ENCODE measurements at places on chromosomes 13 and 19.

DNA sequence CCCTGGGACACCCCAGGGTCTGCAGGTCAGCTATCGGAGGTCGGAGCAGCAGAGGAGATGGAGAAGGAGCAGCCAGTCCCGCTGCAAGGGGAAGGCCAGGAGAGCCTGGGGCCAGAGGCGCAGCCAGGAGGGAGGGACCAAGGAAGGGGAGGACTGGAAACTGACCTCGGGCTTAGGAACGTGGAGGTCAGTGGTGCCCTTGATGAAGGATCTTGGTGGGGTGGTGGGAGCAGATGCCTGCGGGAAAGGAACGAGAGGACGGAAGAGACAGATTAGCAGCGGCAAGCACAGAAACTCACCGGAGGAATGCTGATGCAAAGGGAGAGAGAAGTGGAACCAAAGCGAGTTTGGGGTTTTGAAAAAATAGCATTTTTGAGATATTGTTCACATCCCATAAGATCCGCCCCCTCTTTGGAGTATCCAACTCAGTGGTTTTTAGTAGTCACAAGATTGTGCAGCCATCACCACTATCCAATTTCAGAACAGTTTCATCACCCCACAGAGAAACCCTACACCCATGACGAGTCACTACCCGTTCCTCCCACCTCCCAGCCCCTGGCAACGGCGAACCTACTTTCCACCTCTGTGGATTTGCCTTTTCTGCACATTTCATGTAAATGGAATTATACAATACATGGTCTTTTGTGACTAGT, 22.1 kb downstream of the PLEKHF1 start:
- peak; percentile 97 for DNase-seq

DNA sequence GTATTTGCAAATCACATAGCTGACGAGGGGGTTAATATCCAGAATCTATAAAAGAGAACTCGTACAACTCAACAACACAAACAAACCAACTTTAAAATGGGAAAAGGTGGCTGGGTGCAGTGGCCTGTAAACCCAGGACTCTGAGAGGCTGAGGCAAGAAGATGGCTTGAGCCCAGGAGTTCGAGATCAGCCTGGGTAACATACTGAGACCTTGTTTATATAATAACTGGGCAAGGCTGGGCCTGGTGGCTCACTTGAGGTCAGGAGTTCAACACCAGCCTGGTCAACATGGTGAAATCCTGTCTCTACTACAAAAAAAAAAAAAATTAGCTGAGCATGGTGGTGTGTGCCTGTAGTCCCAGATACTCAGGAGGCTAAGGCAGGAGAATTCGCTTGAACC, 21.8 kb upstream of the TM6SF2 start:
- DNase-seq = no peak

DNA sequence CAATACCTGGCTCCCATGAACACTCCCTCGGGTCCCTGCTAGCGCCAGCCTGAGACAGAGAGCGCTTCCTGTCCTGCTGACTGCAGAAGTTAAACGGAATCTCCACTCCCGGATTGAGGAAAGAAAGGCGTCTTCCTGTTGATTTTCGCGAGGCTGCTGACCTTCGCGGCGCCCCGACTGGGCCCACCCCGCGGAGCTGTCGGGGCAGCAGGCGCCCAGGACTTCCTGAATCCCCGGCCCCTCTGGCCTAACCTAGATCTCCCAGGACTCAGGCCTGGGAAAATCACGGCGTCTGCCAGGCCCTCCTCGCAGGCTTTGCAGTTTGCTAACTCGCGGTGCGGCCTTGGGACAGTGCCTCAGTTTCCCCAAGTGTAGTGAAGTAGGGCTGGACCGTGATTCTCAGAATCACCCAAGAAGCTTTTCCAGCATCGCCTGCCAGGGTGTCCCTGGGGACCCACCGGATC, 108.8 kb downstream of the KCTD15 start:
- no peak for DNase-seq

DNA sequence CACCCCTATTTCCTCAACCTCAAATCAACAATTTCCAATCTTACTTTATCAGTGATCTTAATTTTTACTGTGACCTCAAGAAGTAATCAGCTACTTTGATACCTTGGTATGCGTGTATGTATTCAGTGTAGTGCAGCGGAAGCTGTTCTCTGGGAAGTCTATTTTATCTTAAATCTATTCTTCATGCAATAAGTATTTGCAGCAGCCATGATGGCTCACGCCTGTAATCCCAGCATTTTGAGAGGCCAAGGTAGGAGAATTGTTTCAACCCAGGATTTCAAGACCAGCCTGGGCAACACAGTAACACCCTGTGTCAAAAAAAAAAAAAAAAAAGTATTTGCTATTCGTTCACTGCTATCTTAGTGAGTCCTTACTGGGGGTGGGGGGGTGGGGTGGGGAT, 6.5 kb downstream of the SLC25A30 start:
- no peak for DNase-seq

- no peak for DNase-seq
These were observed 17.8 kb upstream of the CCNA1 start for GRCh38 chr13:36414461-36414860.

GRCh38 chr19:45739498-45740439, 6.5 kb downstream of the MEIOSIN start:
- no peak for DNase-seq

DNA sequence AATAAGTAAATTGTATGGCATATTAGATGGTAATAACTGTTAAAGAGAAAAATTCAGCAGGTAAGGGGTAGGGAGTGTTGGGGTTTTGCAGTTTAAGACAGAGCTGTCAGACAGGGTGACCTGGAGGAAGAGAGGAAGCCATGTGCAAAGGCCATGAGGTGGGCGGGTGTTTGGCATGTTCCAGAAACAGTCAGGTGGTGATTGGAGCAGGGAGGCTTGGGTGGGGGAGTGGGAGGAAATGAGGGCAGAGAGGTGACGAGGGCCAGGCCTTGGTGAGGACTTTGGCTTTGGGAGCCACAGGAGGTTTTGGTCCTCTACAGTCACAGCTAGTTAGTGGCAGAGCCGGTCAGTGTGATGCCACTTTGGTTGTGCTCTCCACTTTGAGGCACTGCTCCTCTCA, 20.1 kb downstream of the RYR1 start:
- no peak for DNase-seq

- peak; percentile 71 for DNase-seq
These were observed 28.9 kb upstream of the CACTIN start for GRCh38 chr19:3655402-3656072.

DNA sequence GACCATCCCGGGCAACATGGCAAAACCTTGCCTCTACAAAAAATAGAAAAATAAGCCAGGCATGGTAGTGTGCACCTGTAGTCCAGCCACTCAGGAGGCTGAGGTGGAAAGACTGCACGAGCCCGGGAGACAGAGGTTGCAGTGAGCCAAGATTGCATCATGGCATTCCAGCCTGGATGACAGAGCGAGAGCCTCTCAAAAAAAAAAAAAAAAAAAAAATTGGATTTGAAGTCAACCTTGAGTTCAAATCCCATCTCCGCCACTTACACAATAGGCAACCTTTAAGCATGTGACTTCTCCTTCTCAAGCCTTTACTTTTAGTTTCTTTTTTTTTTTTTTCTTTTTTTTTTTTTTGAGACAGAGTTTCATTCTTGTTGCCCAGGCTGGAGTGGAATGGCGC, 12.0 kb downstream of the KASH5 start:
- DNase-seq = no peak

DNA sequence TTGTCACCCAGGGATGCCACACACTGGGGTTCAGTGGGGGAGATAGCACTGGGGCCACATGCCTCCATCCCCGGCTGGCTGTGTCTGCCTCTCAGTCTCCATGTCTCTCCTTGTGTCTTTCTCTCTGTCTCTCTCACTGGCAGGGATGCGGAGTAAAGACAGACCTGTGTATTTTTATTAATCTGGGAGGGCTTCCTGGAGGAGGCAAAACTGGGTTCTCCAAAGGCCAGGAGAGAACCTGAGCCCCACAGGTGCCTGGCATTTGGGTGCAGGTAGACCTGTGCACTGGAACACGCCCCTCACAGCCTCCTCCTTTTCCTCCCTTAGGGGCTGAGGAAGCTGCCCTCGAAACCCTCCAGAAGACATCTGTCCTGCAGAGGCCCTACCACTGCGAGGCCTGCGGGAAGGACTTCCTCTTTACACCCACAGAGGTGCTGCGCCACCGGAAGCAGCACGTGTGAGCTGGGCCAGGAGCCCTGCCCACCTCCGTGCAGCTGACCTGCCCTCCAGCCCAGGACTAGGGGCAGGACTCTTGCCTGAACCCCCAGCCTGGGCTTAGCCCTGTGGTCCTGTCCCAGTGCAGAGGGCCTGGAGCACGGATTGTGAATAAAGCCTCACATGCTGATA, 32.7 kb downstream of the DHX34 start:
- DNase-seq = no peak

- no peak for DNase-seq
These were observed 139.9 kb downstream of the ZAR1L start for GRCh38 chr13:32175307-32175706.

DNA sequence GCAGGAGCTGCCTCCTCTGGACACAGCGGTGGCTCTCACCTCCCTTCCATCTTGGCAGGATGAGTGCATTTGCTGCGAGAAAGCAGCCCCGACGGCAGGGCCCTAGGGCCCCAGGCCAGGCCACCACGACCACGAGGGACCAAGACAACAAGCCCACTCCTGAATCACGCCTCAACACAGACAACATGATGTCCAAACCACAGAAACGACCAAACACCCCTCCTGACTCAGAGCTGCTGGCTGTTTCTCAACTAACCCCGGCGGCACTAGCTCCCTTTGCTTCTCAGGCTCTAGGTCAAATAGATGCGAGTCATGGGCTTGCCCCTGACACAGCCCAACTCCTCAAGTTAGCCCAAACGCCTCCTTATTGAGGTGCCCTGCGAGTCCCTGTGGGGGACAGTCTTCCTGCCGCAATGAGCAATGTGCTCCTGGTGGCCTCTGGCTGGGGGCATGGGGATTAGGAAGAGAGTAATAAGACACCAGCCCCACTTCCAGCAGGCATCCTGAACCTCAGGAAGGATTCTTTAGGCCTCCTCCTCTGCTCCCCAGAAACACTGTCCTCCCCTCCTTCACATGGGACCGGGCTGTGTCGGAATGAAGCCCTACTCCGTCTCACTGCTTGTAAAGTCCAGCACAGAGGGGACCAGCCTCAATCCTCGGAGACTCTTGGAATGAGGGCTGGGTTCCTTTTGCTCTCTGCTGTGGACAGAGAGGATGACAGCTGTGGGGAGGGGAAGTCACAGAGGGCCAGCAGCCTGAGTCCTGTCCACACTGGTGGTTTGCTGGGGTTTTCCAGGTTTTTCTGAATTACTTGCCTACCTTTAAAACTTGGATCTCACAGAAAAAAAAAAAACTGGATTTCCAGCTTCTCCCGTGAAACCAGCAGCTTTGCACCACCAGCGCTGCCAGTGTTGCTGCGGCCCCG, 6.9 kb upstream of the ATF5 start:
- no peak for DNase-seq

- no peak for DNase-seq
These were observed 50.7 kb downstream of the KLF2 start for GRCh38 chr19:16375157-16375935.

GRCh38 chr13:50389726-50390125, 374.5 kb downstream of the KCNRG start:
- DNase-seq = no peak

GRCh38 chr13:93736081-93736480, 509.5 kb downstream of the GPC6 start:
- DNase-seq = no peak

- DNase-seq = no peak
These were observed 19.0 kb upstream of the IL17D start for GRCh38 chr13:20684546-20684945.

GRCh38 chr19:58538257-58539168, 5.4 kb upstream of the TRIM28 start:
- no peak for DNase-seq

All from AG09309 (cell line).